ENCODE measurements at places on chromosomes 1 and 21.
A peak's percentile ranks its signal among the peaks of the same experiment; 100 is the strongest.

DNA sequence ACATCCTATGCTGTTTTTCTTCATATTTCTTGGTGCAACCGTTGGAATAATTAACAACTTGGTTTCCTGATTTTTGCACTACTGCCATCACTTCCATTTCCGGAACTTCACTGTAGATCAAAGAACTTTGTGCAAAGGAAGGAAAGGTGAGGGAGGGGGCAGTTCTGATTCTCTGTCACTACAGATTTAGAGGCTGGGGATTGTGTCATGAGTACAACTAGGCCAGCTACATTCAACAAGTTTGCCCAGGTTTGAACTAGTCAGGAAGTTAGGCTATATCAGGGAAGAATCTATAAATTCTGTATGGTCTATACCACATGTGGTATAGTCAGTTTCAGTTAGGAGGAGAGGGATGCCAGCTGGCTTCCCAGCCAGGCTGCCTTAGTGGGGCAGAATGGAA is 84.2 kb downstream of the RGL1 start:
- no peak for DNase-seq

DNA sequence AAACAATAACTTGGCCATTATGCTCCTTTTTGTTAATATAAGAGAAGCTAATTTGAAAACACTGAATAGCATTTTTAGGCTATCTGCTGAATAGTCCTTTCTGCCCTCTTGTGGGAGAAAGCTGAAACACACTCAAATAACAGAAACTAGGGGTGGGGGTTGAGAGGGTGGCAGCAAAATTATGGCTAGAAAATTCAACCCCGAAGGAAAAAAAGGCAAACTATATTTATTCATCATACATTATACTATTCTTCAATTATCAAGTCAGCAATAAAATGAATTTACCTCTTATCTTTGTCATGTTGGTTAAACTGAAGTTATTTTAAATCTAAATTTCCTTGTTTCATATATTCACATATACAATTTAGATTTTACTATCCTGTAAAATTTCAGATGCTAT is 255.9 kb downstream of the FAF1 start:
- no peak for DNase-seq

GRCh38 chr1:166789286-166789685 is 50.0 kb upstream of the POGK start:
- DNase-seq = no peak

DNA sequence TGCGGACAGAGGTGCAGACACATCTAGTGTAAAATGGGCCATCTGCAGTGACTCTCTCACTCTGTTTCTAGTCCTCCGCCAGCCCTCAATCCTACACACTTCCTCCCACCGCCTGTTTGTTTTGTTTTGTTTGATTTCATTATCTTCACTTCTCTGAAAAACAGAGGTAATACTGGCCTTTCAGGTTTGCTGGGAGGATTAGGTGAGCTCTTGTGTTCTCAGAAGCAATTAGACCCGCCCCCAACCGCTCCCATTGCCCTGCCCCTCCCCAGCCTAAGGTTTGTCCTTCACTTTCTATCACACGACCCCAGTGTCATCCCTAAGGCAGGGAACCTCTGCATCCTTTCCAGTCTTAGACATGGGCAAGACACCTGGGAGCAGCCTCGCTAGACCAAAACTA is 43.2 kb upstream of the TACSTD2 start:
- no peak for DNase-seq

DNA sequence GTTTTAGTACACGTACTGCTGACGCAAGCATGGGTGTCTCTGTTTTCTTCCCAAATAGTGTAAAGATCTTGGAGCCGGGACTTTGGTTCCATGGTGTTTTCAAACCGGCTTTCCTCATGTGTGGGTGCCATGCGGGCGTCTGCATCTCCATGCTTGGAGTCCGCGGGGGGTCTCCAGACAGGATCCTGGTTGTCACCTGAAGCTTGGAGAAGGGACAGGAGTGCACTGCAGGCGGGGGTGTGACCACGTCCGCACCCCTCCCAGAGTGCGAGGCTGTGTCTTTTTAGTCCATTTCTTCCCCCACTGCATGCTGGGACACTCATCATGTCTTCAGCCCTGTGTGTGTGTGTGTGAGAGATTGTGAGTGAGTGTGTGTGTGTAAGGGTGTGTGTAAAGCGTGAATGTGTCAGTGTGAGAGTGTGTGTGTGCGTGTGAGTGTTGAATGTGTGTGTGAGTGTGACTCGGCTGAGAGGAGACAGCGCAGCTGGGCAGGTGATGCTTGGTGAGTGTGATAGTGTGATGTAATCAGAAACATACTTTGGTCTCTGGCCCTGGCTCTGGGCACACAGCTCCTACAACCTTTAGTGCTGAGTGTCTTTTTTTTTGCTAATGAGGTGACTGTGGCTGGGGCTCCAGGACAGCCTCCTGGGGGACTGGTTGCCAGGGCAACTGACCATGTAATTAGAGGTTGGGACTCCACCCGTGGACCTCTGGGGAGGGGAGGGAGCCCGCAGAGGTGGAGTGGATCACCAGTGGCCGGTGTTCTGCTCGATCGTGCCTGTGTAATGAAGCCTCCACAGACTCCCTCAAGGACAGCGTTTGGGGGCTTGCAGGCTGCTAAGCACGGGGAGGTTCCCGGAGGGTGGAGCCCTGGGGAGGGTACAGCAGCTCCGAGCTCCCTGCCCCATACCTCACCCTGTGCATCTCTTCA is 55.1 kb downstream of the AGPAT3 start:
- DNase-seq = no peak

DNA sequence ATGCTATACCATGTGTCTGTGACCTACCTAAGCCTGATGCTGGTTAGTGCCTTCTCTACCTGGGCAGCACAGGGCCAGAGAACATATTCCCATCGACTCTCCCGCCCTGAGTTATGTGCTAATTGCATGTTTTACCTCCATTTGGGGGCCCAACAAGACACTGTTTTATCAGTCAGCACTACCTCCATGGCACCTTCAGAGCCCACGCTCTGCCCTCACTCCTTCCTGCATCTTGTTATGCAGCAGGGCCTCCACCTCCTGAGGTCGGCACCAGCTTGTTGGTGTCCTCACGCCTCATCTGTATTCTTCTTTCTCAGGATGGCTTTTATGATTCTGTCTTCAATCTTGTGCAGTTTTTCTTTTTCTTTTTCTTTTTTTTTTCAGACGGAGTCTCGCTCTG is 11.9 kb downstream of the WNT9A start:
- DNase-seq = no peak

GRCh38 chr1:67816506-67816905 is 16.8 kb downstream of the GNG12 start:
- DNase-seq = no peak

- no peak for DNase-seq
Observed at GRCh38 chr1:241985787-241986186, 13.1 kb downstream of the MAP1LC3C start.

- peak; percentile 19 for DNase-seq
Observed at GRCh38 chr1:6785728-6786505, 663 bp downstream of the CAMTA1 start.

DNA sequence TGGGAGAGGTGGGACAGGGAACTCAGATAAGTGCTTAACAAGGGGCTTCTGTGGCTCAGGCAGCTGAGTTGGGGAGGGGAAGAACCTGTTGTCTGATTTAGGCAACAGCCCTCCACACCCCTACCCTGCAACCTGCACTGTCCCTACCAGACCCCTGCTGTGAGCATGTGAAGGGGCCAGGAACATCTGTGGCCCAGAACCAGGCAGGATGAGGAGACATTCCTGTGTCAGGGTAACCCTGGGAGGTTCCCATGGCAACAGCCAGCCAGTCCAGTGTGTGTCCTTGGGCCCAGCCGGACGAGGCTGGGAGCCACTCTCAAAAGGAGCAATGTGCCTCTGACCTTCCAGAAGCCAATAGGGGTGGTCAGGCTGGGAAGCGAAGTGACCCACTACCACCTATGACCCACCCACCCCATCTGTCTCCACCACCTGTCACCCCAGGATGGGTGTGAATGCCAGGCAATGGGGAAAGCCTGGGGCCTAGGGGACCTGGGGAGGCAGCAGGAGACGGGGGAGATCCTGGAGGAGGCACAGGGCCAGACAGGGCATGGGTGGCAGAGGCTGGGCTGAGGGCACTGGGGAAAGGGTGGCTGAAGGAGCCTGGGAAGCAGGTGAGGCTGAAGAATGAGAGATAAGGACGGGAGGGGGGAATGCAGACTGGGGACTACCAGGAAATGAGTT is 5.0 kb upstream of the PMVK start:
- DNase-seq = no peak

- no peak for DNase-seq
Observed at GRCh38 chr1:5562769-5563168, 429.5 kb downstream of the NPHP4 start.

DNA sequence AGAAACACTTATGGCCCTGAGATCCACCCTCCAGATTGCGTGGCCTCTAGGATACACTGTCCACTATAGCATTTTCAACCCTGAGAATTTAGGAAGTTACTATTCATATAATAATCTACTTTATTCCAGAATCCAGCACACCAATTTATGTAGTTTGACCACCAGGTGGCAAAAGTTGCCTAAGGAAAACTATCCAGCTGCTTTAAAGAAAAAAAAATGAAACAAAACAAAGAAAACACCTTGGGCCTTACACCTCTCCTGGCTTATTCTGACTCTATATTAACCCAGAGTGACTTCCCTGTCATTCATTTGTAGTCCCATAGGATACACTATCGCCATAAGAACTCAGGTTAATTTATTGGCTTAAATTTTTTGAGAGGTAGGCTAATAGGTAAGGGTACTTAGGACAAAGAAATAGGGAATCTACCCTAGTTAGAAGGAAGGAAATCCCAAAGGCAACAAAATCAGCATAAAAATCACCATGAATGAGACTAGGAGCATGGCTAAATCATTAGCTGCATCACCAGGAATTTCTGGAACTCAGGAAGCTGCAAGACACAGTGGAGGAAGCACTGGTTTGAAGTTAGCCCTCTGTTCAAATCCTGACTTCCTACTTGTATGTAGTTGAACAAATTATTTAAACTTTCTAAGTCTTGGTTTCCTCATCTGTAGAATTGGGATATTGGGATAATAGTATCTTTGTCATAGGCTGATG is 107.5 kb downstream of the SPAG17 start:
- no peak for DNase-seq

GRCh38 chr21:39632796-39633442 is 20.2 kb downstream of the B3GALT5 start:
- no peak for DNase-seq

- DNase-seq = no peak
Observed at GRCh38 chr1:57122031-57122430, 156.2 kb upstream of the C8B start.

DNA sequence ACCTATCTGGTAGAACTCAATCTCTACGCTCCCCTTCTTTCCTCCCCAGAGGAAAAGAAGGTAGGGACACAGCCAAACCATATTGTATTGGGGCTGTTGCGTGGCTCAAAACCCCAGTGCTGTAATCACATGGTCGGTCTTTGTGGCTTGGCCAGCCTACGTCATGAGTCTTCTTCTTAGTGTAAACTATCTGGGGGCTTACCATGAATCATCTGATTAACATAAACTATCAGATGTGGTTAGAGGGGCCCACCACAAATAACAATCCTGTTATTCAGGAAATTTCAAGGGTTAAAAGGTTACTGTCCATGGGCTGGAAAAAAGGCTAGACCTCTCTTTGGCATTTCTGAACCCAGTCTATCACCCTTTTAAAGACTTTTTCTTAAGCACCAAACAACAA is 49.5 kb upstream of the GPR52 start:
- no peak for DNase-seq

DNA sequence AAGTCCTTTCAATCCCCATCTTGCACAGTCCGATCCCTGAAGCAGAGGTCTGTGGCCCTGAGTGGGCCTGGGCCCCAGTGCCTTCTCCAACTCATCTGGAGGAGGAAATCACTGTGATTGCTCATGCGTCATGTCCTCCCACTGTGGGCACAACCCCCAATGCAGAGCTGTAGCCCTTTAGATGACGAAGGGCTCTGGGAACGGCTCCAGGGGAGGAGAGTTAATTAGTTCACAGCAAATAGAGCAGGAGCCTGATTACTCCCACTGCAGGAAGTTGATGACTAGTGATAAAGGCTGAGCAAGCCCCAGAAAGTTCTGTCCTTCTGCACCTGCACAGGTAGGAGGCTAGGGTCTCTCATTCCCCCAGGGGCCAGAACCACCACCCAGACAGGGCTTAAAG is 111.5 kb downstream of the CCDC185 start:
- peak; percentile 61 for DNase-seq

GRCh38 chr1:235933017-235933765 is 66.5 kb upstream of the LYST start:
- no peak for DNase-seq

DNA sequence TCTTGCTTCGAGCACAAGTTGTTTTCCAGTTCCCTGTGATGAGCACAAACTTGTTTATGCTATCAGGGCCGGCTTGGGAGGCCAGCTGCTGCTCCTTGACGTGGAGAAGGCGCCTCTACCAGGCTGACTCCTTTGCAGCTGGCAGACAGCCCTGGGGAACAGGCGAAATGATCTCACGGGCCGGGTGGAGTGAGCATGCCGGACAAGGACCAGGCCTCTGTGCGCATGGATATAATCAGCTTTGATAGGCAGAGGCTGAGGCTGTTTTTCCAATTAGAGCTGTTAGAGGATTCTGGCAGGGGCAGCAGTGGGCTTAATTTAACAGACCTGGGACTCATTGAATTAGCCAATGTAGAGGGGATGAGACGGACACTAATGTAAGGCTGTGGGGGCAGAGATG is 38.9 kb downstream of the FAM163A start:
- DNase-seq = no peak

DNA sequence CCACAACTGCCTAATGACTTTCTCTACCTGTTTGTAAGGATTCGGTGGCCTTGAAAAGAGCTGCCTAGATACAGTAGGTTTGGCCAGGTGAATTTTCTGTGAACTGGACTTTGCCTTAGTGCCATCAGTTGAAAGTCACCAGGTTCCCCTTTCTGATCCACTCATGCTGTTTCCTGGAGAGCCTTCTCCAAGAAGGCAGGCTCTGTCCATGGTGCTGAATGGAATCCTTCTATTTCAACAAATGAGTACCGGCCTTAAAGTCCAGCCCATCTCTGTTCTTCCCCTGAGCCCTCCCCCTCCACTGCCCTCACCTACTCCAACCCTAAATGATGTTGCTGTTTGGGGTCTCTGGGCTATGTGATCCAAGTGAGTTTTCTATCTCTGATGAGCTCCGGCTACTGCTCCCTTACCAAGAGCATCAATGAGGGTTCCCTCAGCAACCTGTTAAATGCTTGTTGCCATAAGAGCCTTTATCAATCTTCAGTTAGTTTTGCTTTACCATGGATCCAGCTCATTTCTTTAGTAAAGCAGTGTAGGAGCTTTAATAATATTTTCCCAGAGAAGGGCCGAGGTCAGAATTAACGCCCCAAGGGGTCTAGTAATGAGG is 500.4 kb downstream of the PTPRU start:
- no peak for DNase-seq
